Stimulated activated CD4-positive, alpha-beta T cell treated with anti-CD3 and anti-CD28 coated beads, Interleukin-15, amount 100 ng/mL, for 24 hours (primary cell): ENCODE measurements at places on chromosomes 5 and 9.
A peak's percentile ranks its signal among the peaks of the same experiment; 100 is the strongest.

- no peak for DNase-seq
These were observed 81.3 kb downstream of the STRBP start for GRCh38 chr9:123187131-123187530.

DNA sequence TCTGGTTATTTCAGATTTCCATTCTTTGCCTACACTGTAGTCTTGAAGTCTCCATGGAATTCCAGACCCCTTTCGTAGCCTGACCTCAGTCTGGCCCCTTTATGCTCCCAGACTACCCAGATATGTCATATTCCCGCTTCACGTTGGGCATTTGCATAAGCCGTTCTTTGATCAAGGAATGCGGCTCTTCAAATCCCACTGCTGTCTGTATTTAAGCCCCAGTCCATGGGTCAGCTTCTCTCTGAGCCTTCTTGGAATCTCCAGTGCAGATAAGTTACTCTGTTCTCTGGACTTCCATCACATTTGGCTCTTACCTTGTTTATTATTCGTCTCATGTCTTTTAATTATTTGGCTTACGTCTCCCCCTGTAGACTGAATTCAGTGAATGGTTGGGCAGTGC lies 97.4 kb downstream of the PARP8 start:
- DNase-seq: no peak

- DNase-seq: no peak
These were observed 118.4 kb upstream of the MAP3K1 start for GRCh38 chr5:56696900-56697299.

DNA sequence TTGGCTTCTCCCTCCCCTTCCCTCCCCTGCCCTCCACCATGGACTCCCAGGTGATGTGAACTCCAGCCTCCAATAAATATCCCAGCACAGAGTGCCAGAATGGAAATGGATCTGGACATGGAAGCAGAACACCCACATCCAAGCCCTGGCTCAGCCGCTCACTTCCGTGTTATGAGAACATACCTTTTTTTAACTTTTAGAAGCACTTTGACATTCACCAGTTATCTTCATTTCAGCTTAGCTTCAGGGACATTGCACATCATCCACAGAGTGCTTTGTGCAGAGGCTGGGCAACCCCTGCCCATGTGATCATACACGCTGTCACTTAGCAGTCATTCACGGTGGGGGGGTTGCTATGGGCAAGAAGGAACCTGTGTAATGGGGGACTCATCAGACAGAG lies 9.1 kb downstream of the AFAP1L1 start:
- no peak for DNase-seq

DNA sequence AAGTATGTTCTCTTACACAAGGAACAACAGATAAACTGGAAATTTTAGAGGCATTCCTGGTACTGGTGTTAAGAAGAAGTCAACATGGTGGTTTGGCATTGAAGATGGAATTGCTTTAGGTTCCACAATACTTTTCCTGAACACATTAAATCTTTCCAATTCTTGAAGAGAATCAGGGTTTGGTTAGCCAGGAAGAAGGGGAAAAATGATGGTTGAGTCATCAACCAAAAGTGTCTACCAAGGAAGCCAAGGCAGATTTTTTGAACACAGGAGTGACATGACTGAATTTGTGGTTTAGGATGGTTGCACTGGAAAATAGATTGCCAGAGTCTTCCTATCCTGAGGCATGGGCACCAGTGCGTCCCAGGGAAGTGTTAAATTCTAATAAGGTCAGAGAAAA lies 433.4 kb downstream of the TMEM38B start:
- DNase-seq: no peak

GRCh38 chr5:86565197-86565789 lies 52.4 kb upstream of the COX7C start:
- DNase-seq: no peak

DNA sequence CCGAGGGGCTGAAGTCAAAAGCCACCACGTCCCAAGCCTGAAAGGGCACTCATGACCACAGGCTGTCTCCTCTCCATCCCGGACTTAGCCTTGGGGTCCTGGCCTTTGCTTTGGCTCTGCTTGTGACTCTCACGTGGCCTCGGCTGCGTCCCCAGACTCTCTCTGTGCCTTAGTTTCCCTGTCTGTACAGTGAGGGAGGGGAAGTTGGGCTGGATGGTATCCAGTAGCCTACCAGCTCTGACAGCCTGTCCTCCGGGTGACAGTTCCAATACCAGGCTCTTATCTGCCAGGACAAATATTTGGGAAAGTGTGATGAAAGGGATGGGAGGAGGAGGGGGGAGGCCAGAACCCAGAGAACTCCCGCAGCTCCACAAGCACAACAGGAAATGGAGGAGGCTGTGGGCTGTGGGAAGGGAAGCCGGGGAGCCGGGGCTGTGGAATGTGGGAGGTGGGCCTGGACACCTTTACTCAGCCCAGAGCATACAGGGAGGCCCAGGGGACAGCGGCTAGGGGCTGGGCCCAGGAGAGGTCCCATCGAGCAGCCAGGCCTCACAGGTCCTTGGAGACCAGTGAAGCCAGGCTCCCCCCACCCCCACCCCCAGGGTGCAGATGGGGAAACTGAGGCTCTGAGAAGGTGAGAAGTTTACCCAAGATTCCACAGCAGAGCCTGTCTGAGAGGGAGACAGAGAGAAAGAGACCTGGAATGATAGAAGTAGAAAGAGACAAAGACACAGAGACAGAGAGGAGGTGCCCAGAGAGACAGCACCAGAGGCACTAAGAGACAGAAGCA lies 18.3 kb downstream of the PDGFRB start:
- DNase-seq: no peak

DNA sequence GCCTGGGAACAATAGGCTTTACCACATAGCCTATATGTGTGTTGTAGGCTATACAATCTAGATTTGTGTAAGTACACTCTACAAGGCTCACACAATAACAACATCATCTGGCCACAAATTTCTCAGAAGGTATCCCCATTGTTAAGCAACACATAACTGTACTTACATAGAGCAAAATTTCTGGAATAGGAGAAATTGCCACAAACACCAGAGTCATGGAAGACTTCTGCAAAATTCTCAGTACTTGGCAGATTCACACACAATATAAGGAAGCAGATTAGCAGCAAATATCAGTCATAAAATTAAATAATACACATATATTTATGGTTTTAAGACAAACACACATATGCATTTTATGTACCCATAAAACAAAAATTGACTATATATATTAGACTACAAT lies 16.4 kb downstream of the GNAQ start:
- DNase-seq: no peak

GRCh38 chr9:37787059-37787458 lies 2.2 kb upstream of the EXOSC3 start:
- peak; percentile 16 for DNase-seq

GRCh38 chr9:80791836-80792235 lies 897.5 kb downstream of the TLE1 start:
- no peak for DNase-seq

DNA sequence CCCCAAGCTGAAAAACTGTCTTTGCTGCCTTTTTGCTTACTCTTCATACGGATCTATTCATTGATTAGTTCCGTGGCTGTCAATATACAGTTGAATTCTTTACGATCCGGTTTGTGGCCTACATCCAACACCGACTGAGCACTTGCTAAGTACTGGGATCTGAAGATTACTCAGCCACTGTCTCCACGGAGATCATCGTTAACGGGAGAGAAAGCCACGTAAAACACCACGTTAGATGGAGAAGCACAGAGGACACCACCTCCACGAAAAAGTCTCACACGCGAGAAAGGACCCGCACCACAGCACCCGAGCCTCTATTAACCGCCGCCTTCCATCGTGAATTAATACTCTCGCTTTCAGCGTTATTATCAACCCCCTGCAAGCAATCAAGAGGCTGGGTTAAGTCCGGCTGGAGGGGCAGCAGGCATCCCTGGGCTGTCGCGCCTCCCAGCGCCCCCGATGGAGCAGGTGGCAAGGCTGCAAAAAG lies 650 bp downstream of the ELP1 start:
- no peak for DNase-seq

DNA sequence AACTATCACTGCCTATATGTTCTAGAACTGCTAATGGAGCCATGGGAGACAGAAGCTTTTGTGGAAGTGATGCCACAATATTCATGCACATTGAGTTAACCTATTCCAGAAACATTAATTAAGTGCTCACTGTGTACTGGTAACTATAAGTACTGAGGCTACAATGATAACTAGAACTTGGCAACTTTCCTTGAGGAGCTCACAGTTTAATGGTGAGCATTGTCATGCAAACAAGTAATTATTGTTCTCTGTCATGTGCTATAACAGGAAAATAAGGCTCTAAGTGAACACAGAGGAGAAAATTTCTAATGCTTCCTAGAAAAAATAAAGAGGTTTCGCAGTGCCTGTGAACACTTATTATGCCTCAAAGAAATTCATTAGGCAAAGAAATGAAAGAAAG lies 142.2 kb downstream of the BAAT start:
- no peak for DNase-seq

DNA sequence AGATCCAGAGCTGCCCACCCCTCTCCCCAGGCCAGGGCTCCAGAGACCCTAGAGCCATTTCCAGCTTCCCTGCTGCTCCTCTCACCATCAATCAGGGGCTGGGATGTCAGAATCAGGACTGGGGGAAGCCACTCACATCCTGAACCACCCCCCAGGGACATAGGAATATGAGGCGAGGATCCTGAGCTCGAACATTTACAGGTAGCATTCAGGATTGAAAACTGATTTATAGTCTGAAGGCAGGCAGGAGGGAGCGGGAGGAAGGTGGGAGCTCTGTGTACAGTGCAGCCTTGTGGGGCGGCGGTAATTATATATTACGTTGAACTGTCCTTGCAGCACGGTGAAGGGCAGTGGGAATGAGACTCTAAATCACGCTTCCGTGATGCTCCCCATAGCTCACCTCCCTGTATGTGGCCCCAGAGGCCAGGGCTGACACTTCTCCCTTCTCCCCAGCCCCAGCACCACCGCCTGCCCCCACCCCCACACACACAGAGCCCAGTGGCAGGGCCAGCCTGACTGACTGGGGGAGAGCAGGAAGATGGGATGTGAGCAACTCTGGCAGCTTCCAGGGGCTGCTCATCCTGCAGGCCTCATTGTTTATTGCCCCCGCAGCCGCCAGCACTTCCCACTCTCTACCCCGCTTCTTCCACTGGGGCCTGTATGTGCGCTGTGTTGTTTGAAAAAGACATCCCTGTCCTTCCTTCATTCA lies 76.0 kb upstream of the HSPA9 start:
- no peak for DNase-seq

DNA sequence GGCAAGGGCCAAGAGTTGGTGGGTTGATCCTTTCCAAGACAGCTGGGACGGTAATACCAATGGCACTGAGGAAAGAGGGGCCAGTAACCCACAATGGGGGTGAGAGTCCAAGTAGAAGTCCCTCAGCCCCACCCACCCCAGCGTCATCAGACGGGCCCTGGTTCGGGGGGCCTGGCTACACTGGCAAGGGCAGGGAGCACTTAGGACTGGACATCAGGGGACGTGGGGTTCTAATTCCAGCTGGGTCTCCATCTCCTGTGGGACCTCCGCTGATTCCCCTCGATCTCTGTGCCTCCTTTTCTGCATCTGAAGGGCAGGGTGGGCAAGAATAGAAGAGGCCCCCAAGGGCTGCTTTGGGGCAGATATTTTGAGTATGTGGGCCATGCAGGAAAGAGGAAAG lies 53.5 kb upstream of the FCN1 start:
- no peak for DNase-seq

DNA sequence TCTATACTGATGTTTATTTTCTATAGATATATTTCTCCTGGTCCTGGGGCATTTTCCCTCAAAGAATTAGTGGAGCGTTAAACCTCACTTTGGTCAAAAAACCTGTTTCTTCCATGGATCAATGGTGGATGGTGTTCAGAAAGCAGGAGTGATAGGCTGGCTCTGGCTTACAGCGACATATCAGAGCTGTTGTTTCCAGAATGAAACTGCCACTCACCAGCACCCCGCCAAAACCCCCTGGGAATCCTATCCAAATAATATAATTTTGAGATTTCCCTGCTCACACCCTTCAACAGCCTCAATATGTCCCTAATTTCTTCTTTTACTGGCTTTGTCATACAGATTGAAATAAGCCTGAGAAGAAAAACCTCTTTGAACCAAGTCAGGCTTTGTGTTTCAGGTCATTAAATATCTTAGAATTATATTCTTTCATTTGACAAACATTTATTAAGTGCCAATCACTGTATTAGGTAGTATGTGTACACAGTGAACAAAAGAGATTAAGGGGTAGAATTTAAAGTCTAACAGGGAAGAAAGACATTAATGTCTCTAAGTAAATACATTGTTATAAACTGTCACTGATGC lies 144.5 kb upstream of the GPR151 start:
- no peak for DNase-seq

- no peak for DNase-seq
These were observed 83.3 kb downstream of the PRRT1B start for GRCh38 chr9:131628459-131629225.

GRCh38 chr9:123049589-123050222 lies 16.2 kb downstream of the GPR21 start:
- no peak for DNase-seq

- DNase-seq: no peak
These were observed 4.2 kb downstream of the TXNDC15 start for GRCh38 chr5:134878403-134878802.

DNA sequence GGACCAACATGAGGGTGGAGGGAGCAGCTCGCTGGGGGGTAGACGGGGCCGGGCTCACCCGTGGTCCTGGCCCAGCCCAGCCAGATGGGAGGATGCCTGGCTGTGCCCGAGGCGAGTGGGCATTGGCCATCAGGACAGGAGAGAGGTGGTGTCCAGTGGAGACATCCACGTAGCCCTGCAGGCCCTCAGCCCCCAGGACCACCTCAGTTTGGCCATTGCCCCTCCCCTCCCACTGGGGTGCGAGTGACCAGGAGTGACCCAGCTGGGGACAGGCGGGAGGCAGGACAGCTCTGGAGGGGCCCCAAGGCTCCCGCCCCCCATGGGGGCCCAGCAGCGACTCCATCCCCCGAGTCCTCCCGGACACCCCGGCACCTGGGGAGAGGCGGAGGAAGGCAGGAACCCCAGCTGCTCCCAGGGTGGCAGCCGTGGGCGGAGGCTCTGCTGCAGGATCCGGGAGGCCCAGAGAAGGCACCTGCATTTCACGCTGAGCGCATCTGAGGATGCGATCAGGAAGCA lies 8.3 kb downstream of the NOXA1 start:
- DNase-seq: no peak

DNA sequence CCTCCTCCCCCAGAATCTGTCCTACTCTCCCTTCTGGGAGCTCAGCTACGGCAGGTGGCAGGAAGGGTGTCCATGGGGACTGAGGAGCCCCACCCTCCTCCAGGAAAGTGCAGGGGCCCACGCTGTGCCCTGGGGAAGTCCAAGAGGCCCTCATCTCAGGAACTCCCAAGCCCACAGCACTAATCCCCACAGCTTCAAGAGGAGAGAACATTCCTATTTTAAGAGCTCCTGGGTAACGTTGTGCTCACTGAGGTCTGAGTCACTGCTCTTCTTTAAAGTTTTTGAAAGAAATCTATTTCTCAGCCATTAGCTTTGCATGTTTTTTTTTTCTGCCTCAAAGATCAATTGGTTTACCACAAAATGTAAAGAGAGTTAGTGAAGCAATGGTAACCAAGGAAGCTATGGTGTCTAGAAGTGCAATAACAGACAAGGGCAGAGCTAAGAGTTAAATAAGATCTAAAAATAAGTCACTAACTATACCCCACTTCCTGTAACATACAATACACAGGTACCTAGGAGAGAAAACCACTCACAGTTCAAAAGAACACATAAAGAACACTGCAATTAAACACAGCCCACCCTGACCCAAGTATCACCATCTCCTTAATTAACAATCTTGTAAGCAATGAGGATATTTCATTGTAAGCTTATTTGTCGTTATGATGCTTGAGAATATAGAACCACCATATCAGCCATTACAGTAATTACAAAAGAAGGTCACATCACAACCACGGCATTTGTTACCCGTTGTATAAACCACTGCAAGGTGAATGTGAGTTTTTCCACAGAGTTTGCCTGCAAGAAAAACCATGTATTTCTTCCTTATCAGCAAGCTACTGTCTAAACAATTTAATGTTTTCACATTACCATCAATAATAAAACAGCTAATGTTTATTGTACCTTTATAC lies 382.3 kb upstream of the SLC30A5 start:
- no peak for DNase-seq
